Osteoblast (primary cell): ENCODE measurements at places on chromosomes 12 and 14. TPM values are rescaled to one million over a fixed set of nuclear protein-coding genes. Genes with fewer than 3 reads are reported as not detected.

Gene SLC2A14
- under 0.01 TPM in 1 of 2 replicates, not detected in the other for total RNA-seq

Gene IL22
- not detected in 2 replicates for total RNA-seq

Gene NTN4
- 45.1 and 47.8 TPM in 2 replicates for total RNA-seq

Gene DCAF4
- 18.3 and 21.0 TPM in 2 replicates for total RNA-seq

Gene BEGAIN
- 1.1 TPM in 1 of 2 replicates, not detected in the other for total RNA-seq

Gene TAS2R9
- not detected in 2 replicates for total RNA-seq

GRCh38 chr12:112170376-112170775 is 45.0 kb downstream of the TRAFD1 start:
- DNase-seq, result peak; percentile 96

GRCh38 chr12:102061096-102061559 is 663 bp downstream of the WASHC3 start:
- DNase-seq, result no peak

GRCh38 chr12:81759190-81760051 is at the start of gene PPFIA2:
TSS of gene PPFIA2 (minus strand) at chr12:81759350.
- DNase-seq, result peak; percentile 32

GRCh38 chr12:31521964-31522363 is 69.0 kb downstream of the DENND5B start:
- no peak for DNase-seq

GRCh38 chr14:65850429-65851135 is 438.1 kb downstream of the FUT8 start:
- DNase-seq, result no peak

GRCh38 chr14:68409387-68409786 is 383.5 kb downstream of the ZFP36L1 start:
- DNase-seq, result no peak

DNA sequence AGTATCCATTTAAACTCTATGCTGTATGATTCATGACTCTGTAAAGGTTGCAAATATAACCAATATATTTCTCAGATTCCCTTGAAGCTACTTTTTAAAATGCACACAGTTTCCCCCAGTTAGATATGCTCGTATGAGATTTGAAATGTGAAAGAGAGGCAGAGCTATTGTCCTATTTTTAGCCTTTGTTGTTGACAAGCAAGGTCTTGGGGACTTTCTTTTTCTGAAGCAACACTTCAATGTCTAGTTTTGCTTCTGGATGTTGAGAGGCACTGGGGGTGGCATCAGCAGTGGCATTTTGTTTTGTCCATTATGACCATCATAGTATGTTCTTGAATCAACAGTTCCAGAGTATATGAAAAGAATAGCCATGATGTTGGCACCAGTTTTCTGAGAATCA is 63.4 kb downstream of the ASCL1 start:
- DNase-seq, result no peak

DNA sequence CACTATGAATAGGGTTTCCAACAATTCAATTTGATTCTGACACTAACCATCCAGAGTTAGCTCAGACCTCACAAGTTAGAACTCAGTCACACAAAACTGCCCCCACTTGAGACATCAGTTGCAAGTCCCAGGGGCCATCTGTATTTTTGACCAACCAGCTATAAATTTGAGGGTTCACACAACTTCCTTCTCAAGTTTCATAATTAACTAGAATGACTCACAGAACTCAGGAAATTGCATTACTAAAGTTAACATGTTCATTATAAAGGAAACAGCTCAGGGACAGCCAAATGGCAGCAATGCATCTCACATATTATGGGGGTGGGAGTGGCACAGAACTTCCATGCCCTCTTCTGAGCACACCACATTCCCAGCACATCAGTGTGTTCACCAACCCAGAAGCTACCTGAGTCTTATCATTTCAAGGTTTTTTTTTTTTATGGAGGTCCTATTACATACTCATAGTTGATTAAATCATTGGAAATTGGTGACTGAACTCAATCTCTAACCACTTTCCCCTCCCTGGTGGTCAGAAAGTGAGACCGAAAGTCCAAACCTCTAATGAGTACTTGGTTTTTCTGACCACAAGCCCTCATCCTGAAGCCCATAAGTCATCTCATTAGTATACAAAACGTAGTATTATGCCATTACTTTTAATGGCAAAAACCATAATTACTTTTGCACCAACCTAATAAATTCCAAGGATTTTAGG is 1721.5 kb upstream of the SEL1L start:
- DNase-seq, result no peak

GRCh38 chr12:109387425-109388166 is 39.9 kb downstream of the MYO1H start:
- DNase-seq, result no peak

DNA sequence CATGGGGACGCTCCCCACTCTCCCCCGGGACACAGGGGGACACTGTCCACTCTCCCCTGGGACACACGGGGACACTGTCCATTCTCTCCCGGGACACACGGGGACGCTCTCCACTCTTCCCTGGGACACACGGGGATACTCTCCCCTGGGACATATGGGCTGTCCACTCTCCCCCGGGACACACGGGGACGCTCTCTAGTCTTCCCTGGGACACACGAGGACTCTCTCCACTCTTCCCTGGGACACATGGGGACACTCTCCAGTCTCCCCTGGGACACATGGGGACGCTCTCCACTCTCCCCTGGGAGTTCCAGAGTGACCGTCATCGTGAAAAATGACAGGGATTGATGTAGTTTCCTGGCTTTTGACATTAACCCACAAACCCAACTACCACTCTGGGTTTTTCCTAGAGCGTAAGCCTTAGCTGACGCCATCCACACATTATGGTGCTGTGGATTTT is 3.0 kb upstream of the P2RX2 start:
- peak; percentile 88 for DNase-seq

DNA sequence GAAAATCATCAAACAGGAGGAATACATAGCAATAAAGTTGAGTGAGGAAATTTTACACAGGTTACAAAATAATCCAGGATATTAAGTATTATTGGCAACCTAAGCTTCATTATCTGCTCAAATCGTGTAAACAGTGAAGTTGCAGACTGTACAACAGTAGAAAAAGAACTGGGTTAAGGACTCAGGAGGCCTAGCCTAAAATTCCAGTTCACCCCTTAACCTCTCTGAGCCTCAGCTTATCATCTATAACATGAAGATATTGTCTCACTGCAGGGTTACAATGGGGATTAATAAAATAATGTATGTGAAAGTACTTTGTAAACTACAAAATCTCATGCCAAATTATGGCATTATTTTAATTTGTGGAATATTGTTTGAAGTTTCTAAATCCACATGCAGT is 26.0 kb downstream of the DDHD1 start:
- DNase-seq, result no peak

- peak; percentile 99 for DNase-seq
Observed at GRCh38 chr12:6323340-6323994, 13.0 kb downstream of the PLEKHG6 start.

GRCh38 chr14:20400589-20400964 is 12.7 kb downstream of the TEP1 start:
- no peak for DNase-seq

DNA sequence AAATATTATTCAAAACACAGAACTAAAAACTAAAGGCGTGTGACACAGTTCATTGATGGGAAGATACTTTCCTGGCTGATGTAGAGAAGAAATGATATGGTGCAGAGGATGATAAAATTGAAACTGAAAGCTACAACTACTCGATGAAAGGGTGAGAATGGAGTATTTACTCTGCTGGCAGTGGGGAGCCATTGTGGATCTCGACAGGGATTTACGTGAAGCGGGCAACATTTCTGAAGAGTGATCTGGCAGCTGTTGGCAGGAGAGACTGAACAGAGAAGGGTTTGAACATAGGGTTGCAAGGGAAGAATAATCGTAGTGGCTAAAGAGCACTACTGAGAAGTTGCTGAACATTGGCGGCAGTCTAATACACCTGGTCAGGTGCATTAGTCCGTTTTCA is 464.9 kb downstream of the PDZRN4 start:
- DNase-seq, result no peak

DNA sequence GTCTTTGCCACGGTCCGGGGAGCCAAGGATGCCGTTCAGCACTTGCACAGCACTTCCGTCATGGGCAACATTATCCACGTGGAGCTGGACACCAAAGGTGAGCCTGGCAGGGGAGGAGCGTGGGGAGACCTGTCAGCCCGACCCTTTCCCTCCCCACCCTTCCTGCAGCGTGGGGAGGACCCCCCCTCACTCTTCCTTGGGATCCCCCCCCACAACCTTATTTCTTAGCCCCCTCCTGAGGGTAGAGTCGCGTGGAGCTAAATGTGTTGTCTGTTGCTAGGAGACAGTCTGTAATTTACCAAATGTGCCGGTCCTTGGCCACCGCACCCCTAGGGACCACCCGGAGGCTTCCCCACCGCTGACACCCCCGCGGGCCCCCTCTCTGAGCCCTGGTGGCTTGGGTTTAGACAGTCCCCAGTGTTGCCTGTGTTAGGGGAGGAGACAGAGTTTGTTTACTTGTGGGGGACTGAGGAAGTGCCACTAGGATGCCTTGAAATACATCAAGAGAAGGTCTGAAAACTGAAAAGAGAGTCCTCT is 2.3 kb downstream of the SETD1B start:
- no peak for DNase-seq

DNA sequence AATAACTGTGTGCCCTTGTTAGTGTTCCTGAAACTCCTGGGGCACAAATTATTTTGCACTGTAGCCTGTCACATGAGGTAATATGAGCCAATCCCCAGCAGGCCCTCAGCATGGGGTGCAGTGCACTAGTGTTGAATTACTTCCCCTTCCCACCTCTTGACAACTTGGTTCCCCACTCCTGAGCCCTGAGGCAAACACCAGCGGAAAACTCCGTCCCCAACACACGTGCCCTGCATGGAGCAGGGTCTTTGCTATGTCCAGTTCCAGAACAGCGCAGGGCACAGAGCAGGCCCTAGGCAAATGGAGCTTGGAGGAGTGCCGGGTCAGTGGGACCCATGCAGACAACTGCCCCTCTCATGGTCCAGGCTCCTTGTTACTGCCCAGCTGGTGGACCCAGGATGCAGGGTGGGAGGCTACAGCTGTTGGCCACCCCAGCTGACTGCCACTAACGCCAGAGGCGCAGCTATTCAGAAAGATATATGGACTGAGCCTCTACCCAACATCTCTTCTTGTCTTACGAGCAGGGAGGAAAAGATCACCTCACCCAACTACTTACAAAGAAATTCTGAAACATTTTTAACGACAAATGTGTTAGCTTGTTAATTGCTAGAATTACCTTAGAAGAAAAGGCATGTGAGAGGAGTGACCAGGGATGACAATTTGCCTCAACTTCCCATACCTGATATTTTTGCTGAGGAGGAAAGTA is 71.6 kb downstream of the NT5DC3 start:
- no peak for DNase-seq

- no peak for DNase-seq
Observed at GRCh38 chr12:65728848-65729793, 95.2 kb upstream of the HMGA2 start.

GRCh38 chr12:48486679-48487078 is 4.4 kb downstream of the C12orf54 start:
- DNase-seq, result no peak

GRCh38 chr12:125469683-125470082 is 404.4 kb downstream of the AACS start:
- no peak for DNase-seq

- DNase-seq, result no peak
Observed at GRCh38 chr14:61211476-61212255, 69.5 kb downstream of the TMEM30B start.

- DNase-seq, result no peak
Observed at GRCh38 chr12:124369827-124370378, 75.0 kb downstream of the RFLNA start.

GRCh38 chr14:92010644-92011043 is 29.2 kb downstream of the TRIP11 start:
- no peak for DNase-seq

- no peak for DNase-seq
Observed at GRCh38 chr12:6042446-6042845, 82.0 kb downstream of the VWF start.

DNA sequence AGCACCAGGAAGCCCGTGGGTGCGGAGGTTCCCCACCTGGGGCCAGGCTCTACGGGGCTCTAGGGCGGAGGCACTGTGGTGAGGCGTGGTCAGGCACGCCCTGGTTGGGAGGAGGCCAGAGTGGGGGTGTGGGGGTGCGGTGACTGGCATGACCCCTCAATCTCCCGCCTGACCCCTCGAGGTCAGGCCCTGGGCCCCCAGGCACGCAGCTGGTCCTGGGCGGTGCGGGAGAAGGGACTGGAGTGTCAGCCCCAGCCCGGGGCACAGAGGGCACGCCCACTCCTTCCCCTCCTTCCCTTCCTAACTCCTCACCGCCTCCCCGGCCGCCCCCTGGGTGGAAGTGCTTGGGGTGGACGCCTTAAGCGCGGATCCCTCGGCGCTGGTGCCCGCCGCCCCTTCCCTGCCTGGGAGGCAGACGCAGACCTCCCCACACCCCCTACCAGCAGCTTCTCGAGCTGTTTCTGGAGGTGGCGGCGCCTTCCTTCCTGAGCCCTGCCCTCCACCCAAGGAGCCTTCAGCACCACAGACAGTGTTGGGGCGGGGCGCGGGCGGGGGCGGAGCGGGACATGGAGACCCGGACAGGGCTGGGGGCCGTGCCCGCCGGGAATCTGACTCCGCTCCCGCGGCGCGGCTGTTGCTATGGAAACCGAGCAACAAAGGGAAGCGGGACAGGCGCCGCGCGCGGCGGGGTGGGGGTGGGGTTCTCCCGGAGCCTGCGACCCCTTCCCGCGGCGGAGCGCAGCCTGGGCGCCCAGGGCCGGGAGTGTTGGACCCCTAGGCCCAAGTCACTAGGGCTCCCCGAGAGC is 741 bp upstream of the CRIP2 start:
- peak; percentile 99 for DNase-seq

- no peak for DNase-seq
Observed at GRCh38 chr12:94230357-94230905, 82.1 kb downstream of the PLXNC1 start.

DNA sequence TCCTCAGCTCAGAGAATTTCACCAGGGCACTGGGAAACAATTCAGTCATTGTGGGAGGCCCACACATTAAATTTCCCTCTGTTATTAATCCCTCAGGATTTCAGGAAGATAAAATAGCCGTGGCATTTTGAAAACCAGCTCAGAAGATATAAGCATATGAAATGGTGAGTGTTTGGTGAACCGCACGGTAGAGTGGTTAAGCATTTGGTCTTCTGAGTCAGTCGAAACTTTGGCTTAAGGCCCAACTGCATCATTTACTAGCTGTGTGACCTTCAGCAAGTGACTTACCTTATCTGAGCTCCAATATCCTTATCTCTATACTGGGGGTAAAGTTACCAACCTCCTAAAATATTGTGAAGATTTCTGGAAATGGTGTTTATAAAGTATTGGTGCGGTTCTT is 5.2 kb upstream of the VRK1 start:
- DNase-seq, result no peak

GRCh38 chr14:51081209-51081608 is 13.7 kb downstream of the TRIM9 start:
- DNase-seq, result no peak
